Left renal cortex interstitium (tissue), 4 donors: ENCODE measurements at places on chromosomes 4 and X.

DNA sequence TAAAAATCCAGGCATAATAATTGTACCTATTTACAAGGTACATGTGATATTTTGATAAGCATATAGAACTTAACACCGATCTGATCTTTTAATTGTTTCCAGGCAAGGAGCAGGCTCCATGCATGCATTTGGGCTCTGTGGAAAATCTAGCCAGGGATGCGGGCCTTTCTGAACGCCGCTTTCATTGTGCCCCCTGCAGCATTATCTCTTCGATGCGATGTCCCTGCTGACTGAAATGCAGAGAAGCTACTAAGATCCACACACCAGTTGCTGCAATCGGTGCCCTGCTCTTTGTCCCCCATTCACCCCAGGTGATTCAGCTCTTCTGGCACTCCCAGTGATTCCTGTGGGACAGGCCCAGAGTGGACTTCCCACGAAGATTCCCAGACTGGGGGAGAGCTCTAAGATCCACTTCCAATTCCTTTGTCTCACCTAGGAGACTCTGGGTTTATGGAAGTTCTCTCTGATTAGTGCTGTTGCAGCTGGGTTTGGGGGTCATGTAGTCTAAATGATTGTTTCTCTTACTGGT, 254.3 kb upstream of the AGA start:
- no peak for DNase-seq

DNA sequence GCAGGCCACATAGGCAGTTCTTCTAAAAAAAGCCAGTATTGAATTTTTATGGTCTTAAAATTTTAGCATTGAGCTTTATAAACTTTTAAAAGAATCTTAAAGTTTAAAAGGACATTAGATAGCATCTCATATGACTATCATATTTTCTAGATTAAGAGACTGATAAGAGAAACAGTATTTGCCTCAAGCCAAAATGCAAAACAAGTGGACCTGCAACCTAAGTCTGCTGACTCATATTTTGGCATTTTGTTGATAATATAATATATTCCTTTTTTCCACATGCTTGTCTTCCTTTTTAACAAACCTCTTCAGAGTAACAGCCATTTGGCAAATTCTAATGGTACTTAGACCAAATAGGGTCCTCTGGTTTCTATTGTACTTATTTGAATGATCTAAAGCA, 328.5 kb upstream of the GALNTL6 start:
- DNase-seq, result no peak

GRCh38 chr4:184648313-184649025, 778 bp downstream of the CASP3 start:
- peak; percentile 44 for DNase-seq

DNA sequence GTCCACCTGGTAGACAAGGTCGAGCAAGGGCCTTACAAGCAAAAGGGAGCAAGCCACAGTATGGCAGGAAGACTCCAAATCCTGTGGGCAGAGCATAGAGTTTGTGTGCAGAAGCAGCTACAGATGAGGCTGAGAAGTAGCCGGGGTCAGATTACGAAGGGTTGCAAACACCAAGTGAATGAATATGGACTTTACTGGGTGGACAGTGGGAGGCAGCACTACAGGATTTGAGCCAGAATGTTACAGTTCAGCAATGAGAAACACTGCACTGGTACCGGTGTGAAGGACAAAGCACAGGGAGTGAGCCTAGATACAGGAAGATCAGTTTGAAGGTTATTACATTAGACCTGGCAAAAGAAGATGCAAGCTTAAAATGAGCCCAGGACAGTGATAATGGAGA, 46.1 kb upstream of the HOPX start:
- no peak for DNase-seq
